ENCODE measurements at places on chromosomes 12 and 14. TPM values are rescaled to one million over a fixed set of nuclear protein-coding genes. Genes with fewer than 3 reads are reported as not detected.

The FGF23 gene
- total RNA-seq = not detected

The CMAS gene
- 32.1 TPM for total RNA-seq

The LMO3 gene
- total RNA-seq = not detected

- DNase-seq = no peak
- no peak overlapping the region for H3K27ac ChIP-seq
- H3K4me3 ChIP-seq = no peak overlapping the region
- no peaks in the 10 kb centered on the region for H3K36me3 ChIP-seq
- no peaks in the 10 kb centered on the region for H3K27me3 ChIP-seq
These were observed 49.5 kb downstream of the SOCS2 start for GRCh38 chr12:93621986-93622385.

DNA sequence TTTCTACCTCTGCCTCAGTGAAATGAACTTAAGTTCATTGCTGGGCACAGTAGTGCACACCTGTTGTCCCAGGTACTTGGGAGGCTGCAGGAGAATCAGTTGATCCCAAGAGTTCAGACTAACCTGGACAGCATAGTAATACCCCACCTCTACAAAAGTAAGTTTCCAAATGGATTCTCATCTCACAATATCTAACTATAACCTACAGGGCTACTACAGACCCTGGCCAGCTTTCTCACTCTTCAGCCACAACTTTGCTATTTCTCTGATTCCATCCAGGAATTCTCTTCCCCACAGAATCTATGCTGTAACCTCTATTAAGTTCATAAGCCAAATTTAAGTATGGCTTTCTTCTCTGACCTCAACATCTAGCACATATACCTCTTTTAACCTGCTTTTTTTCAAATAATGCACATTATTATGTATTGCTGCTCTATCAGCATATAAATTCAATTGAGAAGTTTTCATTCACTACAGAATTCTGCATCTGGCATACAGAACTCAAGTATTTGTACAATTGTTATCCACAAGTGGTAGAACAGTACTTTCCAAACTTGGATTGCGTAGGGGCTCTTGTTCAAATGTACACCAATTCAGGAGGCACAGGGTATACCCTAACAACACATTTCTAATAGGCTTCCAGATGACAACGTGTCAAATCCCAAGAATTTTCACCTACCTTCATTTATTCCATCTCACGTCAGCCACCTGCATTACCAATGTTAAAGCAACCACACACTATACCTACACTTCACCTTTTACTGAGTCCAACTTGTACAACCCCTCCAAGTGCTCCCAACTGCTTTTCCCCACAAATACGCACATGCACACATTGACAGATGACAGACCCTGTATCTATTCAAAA is 3.8 kb downstream of the RPS29 start:
- H3K4me1 ChIP-seq = peaks cover 19% of the 10 kb centered on the region
- peaks cover 16% of the 10 kb centered on the region for H3K36me3 ChIP-seq
- no peak overlapping the region for H3K27ac ChIP-seq
- DNase-seq = no peak
- H3K27me3 ChIP-seq = no peaks in the 10 kb centered on the region

DNA sequence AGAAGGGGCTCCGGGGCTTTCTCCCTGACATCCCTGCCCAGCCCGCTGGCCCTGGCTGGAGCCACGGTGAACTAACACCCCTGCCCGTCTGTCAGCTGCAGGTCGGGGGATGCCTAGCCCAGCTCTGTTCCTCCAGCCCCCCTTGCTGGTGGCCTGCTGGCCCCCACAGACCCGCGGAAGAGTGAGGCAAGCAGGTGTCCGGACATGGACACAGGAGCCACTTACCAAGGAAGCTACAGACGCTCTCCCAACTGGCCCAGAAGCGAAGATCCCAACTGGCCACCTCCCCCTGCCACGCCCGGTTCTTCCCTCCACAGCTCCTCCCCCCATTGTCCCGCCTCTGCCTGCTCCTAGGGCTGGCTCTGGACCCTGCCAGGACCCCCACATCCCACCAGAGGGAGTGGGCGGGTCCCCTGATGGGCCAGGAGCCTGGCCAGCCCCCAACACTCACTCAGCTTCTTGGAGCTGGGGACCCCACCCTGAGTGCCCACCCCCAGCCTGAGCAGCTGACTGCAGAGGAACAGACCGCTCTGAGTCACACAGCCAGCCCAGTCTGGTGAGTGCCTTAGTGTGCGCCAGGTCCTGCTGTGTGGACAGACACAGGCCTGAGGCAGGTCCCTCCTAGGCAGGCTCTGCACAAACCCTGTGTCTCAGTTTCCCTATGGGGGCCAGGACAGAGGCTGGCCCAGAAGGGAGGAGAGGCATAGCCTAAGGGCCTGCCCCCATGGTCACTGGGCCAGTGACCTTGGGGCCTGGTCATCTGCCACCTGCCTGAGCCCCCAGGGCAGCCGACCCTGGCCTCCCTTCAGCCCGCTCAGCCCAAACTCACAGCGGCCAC is 7.7 kb downstream of the AHNAK2 start:
- H3K4me3 ChIP-seq = no peak overlapping the region
- H3K4me1 ChIP-seq = no peaks in the 10 kb centered on the region
- H3K27me3 ChIP-seq = peaks cover 4% of the 10 kb centered on the region
